ENCODE measurements at places on chromosomes 12 and 14.

DNA sequence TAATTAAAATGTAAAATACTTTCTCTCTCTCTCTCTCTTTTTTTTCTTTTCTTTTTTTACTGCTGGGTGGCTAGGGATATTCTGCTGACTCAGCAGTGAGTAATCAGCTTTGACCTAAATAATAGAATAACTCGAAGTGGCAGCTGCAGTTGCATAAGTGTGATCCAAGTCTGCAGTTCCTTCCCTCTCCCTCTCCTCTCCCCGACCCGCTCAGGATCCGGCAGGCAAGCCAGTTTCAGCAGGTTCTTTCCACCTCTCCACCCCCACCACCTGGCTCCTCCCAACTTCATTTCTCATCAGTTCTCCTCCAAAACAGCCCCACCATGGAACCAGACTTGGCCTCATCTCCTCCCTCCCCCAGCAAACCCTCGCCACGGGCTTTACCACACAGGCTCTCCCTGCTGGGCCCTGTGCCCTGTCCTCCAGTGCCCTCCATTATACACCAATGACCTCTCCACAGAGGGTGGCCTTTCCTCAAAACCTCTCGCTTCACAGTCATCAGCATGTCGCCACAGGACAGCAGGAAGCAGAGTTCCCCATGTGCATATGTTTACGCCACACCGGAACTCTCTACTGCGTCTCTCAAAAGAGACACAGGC lies 22.4 kb downstream of the SLC7A8 start:
- no peak for DNase-seq

DNA sequence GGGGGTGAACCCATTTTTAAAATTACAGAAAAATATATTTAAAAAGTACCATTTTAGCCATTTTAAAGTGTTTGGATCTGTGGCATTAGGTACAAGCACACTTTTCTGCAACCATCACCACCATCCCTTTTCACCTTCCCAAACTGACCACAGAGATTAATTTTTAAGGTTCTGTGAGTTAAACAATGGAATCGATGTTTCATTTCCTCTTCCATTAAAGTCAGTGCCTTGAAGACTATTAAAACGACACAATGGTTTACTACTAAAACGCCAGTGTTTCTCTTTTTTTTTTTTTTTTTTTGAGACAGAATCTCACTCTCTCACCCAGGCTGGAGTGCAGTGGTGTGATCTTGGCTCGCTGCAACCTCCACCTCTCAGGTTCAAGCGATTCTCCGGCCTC lies 78.1 kb upstream of the GPR68 start:
- DNase-seq = no peak

DNA sequence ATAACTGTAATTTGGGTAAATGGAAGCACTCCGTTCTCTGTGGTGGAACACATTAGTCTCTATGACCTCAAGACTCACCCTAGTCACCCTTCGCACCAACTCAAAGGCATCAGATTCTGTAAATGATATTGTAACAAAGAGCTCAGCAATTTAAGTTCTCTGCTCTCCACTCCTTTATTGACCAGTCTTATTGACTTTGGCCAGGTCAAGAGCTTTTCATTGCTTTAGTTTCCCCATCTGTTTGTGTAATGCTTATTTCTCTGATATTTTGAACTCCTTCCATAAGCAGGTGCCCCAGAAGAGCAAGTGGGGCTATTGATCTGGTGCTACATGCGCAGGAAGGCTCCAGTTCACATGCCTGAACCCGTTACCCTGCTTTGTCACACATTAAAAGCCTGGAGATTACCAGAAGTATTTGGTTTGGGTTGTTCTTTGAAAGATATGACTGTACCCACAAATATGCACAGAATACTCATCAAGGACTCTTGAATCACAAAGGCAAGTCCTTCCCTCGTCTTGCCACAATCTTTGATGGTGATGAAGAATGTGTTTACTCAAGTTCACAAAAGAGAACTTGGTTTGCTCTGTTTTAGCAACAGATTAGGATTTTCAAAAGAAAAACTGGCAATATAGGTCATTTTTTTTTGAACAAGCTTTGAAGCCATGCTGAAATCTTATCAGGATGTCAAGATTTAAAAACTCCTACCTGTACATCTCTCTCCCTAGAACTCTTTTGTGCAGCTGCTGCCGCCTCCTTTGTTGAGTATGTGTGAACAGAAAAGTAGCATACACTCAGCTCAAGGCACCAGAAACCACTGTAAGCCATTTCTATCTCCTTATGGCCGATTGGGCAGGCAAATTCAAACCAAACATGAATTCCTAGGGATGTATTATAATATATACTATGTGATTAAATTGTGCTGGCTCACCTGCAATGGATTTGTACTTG lies 193.9 kb downstream of the BCAT1 start:
- no peak for DNase-seq

GRCh38 chr12:25518512-25518911 lies 34.6 kb downstream of the LMNTD1 start:
- no peak for DNase-seq

- DNase-seq = no peak
Observed at GRCh38 chr14:81441626-81442134, 41.6 kb upstream of the STON2 start.

- DNase-seq = no peak
Observed at GRCh38 chr14:39847194-39847593, 415.0 kb upstream of the FBXO33 start.

DNA sequence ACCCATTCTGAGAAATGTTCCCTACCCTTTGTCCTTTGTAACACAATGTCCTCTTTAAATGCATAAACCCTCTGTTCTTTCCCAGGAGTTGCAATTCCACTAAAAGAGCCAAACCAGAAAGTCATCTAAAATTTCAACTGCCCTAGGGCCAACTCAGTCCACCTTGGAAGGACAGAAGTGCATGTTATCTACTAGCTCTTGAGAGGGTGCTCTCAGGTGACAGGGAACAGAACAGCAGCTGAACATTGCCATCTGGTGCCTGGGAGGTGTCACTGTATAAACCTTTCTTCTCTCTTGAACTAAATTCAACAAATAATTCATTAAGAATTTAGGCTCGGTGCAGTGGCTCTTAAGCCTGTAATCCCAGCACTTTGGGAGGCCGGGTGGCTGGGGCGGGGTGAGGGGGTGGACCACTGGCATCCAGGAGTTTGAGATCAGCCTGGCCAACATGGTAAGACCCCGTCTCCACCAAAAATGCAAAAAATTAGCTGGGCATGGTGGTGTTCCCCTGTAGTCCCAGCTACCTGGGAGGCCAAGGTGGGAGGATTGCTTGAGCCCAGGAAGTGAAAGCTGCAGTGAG lies 10.3 kb upstream of the FERMT2 start:
- DNase-seq = peak; percentile 37

DNA sequence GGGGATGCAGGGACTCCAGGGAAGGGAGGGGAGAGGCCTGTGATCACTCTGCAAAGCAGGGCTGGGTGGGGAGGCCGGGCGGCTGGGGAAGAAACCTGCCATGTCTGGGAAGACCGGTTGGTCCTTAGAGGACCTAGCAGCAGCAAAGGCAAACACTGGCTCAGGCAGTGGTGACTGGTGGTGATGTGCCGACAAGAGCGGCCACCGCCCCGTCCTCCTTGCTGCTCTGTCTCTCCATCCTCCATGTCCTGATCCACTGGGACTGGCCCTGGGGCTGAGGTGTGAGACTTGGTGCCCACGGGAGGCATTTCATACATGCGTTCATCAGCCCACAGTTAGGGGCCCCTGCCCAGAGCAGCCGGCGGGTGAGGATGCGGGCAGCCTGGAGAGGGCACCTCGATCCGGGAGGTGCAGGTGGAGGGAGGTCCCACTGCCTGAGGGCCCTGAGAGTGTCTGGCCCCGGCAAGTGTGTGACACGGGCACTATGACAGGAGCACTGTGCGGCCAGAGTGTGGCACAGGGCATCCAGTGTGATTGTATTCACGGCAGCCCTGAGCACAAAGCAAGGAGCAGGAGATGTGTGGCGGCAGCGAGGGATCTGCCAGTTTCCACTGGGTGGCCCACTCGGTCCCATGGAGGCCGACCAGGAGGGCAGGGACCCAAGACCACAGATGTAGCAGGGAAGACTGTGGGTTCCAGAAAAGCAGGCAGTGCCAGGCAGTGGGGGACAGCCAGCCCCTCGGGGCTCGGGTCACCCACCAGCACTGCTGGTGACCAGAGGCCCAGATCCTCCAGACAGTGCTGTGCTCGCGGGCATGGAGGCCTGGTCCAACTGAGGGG lies 13.9 kb downstream of the ANKRD9 start:
- DNase-seq = no peak

DNA sequence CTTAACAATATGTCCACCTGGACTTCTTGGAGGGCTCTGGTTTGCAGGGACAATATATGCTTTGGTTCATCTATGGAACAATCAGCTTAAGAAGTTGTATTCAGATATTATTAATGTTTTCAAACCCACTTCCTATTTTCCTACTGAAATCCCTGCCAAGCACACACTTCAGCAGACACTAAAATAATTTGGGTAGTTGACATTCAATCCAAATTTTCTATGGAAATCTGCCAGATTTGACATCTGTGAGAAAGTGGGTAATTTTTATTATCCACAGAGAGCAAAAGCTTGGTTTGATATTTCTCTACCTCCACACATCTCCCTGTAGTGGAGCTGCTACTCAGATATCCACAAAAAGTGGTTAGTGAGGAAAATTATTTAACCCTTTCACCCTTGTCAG lies 378.8 kb upstream of the SOX5 start:
- no peak for DNase-seq

GRCh38 chr14:77305696-77306095 lies 15.0 kb downstream of the POMT2 start:
- DNase-seq = no peak

DNA sequence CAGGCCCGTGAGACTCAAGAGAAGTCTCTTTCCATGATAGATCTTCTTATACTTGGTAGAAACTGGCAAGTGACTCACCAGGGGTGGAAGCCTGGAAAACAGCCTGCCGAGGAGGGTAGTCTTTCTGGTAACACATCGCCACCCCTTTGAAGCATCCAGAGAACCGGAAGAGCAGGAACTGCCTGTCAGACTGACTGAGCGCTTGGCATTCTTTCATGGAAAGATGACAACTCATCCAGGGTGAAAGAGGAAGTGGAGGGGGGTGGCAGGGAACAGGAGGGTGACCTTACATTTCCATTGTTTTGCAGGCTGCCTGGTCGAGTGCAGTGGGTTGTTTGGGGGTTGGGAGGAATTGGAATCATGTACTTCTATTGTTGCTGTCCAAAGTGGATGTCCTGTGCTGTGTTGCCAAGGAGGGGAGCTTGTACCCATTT lies 34.5 kb downstream of the PRKCH start:
- no peak for DNase-seq

DNA sequence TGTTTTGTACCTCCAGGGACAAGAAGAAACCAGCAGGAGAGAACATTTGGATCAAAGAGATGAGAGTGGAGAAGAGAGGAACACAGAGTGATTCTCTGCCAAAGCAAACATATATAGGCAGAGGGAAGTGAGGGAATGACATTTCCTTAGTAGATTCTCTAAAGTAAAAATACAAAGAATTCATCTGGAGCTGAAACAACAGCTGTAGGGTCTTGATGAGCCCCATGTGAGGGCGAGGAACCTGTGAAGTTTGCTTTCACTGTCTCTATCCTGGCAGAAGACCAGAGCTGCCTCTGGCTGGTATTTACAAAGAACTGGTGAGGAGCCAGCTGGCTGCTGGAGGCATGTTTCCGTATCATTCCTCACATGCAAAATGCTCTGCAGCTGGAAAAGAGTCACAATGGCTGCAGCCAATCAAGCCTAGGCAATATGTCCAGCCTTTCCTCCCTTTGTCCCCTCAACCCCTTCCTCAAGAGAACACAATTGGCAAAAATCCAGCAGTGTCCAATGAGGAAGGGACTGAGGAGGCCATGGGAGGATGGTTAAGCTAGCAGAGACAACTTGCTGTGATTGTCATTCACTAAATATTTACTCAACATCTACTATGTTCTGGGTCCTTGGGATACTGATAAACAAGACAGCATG lies 122.5 kb downstream of the PHLDA1 start:
- DNase-seq = no peak

- DNase-seq = no peak
Observed at GRCh38 chr12:17802657-17803641, 287.0 kb downstream of the RERGL start.

- no peak for DNase-seq
Observed at GRCh38 chr12:51334764-51335163, 10.8 kb upstream of the BIN2 start.

- DNase-seq = no peak
Observed at GRCh38 chr12:109630815-109631214, 57.2 kb downstream of the MVK start.

- DNase-seq = no peak
Observed at GRCh38 chr12:96526110-96526509, 36.7 kb downstream of the CFAP54 start.

GRCh38 chr12:111033281-111034082 lies 113.1 kb upstream of the MYL2 start:
- no peak for DNase-seq

GRCh38 chr12:69348162-69348938 lies at the start of gene LYZ:
TSS of gene LYZ (plus strand) at chr12:69348381. CDS start at chr12:69348409, 28 bp downstream.
- no peak for DNase-seq

DNA sequence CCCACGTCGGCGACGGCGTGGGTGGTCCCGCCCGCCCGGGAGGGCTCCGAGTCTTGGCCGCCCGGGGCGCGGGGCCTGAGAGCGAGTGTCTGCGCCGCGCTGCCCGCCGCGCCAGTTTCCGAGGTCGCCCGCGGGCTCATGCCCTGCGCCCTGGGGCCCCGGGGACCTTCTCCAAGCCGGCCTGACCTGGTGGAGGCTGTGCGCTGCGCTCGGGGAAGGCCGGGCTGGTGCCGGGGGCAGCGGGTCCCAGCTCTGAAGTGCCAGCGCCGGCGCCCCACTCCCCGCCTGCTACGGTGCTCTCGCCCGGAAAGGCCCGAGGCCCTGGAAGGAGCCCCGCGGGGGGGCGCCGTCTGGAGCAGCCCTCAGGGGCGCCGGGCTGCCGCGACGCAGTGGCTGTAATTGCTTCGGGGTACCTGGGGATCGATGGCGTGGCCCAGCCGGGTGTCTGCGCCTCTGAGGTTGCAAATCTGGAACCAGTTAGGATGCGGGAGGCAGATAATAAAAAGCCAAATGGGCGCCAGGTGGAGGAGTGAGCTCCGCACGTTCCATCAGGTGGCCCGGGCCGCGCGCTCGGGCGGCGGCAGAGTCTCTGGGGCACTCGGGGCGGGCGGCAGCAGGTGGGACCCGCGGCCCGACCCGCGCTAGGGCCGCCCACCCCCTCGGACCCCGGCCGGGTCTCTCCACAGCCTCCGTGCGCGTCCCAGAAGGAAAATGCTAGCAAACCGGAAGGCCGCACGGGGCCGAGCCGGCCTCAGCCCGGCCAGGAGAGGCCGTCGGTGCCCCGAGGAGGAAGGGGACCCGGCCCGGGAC lies 102.3 kb upstream of the DIO3 start:
- no peak for DNase-seq

- DNase-seq = no peak
Observed at GRCh38 chr12:53532524-53533445, 25.5 kb upstream of the NPFF start.

DNA sequence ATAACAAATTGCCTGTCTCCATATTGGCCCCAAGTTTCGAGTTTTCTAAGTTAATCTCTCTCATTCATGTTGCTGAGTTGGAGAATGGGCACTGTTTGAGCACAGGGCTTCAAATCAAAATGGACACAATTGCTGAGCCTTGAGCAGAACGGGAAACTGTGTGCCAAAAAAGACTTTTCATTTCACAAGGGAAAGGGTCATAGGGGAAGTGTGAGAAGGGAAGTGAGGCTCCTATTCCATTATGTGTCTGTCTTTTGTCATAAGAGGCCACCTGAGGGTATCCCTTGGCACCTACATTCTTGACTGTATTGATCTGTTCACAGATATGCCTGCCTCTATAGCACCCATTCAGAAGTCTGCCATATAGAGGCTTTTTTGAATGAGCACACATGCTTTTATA lies 59.1 kb downstream of the TTLL5 start:
- DNase-seq = no peak
